ENCODE measurements at places on chromosomes 11 and 22.
A peak's percentile ranks its signal among the peaks of the same experiment; 100 is the strongest.

- DNase-seq, result peak; percentile 46
Observed at GRCh38 chr11:122656073-122656630, 630 bp downstream of the UBASH3B start.

DNA sequence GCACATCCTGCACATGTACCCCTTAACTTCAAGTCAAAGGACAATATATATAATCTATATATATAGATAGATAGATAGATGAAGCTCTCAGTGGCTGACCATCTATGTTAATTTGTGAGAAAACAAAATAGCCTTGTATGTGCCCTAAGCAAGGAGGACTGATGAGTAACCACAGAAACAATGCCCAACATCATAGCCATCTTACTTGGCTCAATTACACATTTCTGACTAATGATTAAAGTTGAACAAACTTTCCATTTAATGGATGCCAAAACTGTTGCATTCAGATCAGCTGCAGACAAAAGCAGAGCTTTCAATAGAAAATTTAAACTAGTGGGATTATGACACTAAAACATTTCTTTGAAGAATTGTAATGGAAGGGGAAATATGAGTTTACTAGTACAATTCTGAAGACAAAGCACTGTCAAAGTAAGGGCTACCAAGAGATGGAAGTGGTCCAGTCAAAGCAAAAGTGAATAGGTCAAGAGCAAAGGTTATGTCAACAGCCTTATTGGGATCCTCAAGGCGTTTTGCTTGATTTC, 1188.2 kb upstream of the RAG2 start:
- DNase-seq, result no peak

- DNase-seq, result no peak
Observed at GRCh38 chr11:113531575-113532451, 56.6 kb upstream of the DRD2 start.

DNA sequence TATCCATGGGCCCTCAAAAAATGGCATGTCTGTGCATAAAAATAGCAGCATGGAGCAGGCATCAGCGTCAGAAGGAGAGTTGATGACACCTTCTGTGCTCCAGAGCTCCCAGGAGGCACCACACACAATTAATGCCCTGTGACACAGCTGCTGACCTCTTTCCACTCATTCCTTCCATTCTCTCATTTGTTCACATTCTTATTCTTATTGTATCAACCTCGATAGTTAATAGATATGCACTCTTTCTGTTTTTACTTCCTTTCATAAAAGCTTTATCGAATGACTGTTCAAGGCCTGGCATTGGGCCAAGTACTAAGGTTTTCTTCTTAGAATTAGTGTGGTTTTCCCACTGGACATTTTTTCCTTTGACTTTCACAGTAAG, 266.0 kb upstream of the MTNR1B start:
- no peak for DNase-seq

GRCh38 chr11:38952698-38953097, 2354.7 kb upstream of the RAG2 start:
- DNase-seq, result no peak

DNA sequence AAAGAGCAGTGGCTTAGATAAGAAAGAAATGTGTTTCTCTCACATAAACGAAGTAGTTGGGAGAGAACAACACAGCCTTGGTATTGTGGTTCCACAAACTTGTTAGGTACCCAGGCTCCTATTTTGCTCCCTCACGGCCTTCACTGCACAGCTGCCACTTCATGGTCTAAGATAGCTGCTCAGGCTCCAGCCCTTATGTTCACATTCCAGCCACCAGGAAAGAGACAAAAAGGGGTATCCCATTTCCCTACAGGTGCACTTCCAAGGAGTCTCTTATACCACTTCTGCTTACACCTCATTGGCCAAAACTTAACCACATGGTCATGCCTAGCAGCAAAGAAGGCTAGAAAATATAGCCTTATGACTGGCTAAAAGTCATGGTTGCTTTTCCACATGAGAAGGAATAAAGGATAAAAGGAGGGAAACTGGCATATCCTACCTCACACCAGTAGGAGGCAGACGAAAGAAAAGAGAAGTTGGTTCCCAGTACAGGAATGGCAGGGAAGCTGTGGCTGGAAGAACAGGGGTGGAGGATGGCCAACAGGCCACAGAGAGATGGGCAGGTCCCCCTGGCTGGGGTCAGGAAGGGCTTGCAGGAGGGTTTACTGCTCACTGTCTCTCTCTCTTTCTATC, 5.4 kb upstream of the HDHD5 start:
- no peak for DNase-seq

DNA sequence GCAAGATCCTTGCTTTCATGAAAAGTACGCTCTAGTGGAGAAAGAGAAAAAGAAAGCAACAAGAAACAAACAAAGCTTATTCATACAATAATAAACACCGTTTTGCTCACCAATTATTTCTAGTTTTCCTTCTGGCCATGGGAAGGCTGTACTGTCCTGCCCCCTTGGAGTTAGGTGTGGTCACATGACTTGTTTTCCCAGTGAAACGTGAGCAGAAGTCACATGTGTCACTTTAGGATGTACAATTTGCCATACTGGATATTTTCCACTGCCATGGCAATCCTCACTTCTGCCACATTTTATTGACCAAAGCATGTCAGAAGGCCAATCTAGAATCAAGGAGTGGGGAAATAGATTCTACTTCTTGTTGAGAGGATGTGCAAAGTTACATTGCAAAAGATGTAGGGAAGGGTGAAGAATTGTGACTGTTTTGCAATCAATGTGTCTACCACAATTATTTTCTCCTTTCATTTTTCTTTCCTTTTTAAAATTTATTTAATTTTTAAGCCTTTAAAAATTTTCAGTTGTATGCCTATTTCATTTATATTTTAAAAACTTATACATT, 24.3 kb upstream of the TRAF6 start:
- DNase-seq, result no peak

DNA sequence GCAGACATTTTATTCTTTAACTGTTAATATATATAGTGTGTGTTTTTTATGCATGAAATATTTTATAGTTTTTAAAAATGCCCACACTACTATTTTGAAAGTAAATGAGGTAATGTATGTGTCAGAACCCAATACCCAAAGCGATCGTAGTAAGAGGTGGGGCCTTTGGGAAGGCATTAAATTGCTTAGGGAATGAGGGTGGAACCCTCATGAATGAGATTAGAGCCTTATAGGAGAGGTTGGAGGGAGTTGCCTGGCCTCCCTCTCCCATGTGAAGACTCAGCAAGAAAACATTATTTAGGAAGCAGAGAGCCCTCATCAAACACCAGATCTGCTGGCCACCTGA, 11.1 kb downstream of the KLHL35 start:
- DNase-seq, result no peak

DNA sequence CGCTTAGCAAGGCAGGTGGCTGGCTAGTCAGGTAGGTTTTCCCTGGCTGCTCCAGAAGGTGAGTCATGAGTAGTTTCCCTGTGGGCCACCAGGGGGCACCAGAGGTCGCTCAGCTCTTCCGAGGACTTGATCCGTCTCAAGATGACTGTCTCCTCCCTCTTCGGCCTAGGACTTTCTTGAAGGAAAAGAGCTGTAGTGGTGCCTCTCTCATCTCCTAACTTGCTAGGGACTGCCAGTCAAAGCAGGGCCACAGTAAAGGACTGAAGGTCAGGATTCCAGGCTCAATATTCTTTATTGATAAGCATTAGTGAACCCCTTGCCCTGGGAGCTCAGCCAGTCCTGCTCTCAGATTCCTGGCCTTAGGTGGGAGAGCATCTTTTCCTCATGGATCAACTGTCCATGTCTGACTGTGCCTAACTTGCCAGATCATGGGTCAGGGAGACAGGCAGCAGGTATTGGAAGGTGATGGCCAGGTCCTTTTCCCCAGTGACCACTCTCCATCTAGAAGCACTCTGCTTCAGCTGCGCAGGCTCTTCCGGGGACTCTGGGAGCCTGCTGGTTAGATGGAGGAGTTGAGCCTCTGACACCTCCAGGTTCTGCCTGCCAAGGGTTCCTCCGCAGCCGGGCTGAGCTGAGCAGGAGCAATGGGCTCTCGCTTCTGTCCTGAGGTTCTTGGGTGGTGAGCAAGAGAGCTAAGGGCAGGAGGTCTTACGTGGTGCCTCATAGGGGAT, 1.9 kb downstream of the POLD4 start:
- peak; percentile 71 for DNase-seq

DNA sequence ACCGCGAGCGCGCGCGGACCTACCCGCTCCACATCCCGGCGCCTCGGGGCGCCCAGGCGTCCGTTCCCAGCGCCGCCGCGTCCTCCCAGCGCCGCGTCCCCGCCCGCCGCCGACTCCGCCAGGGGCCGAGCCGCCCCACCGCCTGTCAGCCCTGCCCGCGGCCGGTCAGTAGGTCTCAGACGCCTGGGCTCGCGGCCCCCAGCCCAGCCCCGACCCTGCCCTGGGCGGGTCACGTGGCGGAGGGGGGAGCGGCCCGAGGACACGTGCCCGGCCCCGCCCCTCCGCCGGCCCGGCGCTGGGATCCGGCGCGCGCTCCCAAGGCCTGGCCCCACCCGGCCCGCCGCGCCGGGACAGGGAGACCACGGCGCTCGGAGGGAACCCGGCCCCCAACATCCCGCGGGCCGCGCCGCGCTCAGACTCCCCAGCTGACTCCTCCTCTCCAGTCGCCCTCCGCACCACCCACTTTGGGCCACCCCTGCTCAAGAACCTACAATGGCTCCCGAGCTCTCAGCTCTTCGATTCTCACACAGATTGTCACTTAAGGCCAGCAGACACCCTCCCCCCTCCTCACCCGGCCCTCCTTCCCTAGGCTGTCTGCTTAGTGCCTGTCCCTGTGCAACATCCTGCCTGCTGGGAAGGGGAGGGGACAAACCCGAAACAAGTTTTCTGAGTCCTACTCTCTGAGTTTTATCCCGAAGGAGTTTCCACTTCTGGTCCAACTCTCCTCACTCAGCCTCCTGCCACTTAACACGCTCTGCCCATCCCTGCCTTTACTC, at the start of gene RAB3IL1:
Gene RAB3IL1 (minus strand): TSS at position 233 of the 776 bp plus-strand sequence. CDS start 199 bp downstream, at position 34.
- DNase-seq, result peak; percentile 42

DNA sequence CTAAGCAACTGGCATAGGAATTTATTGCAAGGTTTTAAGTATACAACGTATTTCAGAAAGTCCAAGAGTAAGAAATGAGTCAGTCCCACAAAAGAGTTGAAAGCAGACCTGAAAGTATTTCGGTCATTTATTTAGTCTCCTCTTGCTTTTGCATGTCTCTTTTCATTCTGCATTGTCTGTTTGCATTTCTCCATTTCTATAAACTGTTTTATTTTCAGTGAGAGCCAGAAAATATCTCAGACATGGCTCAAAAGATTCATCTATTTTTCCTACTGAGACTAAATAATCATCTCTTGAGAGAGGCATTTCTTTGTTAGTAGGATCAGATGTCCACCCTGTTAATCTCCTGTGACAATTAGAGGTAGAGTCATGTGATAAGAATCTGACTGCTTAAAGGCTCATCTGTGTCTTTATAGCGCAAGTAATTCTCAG, 219.1 kb upstream of the CCDC179 start:
- no peak for DNase-seq

GRCh38 chr22:33865996-33866395, 54.3 kb downstream of the LARGE1 start:
- no peak for DNase-seq

DNA sequence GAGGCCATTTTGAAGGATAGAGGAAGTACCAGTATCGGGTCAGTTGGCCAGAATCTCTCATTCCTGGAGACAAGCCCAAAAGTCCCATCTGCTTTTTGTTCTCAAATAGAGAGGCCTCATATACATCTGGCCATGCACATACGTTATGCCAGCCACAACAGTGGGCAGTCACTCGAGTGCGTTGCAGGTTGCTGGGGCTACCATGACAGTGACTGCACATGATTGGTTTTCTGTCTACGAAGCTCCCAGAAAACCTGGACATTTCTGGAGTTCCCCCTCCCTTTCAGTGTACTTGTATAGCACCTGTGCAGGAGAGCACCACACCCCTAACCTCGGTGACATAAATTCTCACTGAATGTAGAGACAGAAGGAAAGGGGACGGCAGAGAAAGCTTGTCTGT, 62.1 kb downstream of the C22orf31 start:
- no peak for DNase-seq

GRCh38 chr11:79206951-79207350, 233.9 kb downstream of the TENM4 start:
- no peak for DNase-seq

GRCh38 chr11:26834601-26835000, 112.7 kb upstream of the SLC5A12 start:
- no peak for DNase-seq

DNA sequence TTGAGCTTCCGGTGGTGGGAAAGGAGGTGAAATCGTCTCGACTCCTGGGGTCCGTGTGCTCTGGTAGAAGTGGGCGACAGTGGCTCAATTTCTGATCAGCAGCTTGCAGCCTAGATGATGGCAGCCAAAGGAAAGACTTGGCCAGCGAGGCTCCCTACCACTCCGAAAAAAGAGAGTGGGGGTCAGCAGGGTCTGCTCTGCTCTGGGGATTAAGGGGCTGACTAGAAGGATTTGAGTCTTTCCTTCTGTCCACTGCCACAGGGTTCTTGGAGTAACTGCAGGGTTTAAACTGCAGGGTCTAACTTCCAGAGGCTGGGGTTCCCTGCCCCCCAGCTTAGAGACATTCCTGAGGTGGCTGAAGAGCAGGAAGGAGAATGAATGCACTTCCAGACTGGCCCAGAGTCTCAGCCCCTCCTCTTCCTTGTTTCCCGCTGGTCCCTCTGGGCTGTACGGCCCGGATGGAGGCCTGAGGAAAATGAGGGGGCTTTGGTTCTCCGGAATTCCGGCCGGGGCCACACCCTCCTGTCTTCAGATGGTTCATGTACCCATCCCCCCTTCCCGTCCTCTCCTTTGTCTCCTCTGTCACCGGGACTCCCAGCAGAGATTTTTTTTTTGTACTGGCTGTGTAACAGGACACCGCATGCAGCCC, 907 bp downstream of the SERPINH1 start:
- DNase-seq, result peak; percentile 19

DNA sequence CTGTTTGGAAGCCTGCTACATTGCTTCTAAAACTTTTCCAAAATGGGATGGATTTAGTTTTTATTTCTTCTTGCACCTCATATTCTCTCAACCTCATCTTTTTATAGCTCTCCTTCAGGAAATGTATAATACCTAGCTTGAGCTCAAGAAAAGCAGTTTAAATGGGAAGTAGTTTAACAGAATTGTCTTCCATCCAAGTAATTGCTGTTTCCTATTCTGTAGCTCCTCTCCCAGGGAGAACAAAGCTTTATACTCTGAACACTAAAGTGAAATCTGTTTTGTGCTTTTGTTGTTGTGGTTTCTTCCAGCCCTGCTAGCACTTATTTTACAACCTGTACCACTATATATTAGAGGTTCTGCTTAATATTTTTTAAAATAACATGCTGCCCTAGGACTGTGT, 83.2 kb upstream of the HORMAD2 start:
- no peak for DNase-seq

DNA sequence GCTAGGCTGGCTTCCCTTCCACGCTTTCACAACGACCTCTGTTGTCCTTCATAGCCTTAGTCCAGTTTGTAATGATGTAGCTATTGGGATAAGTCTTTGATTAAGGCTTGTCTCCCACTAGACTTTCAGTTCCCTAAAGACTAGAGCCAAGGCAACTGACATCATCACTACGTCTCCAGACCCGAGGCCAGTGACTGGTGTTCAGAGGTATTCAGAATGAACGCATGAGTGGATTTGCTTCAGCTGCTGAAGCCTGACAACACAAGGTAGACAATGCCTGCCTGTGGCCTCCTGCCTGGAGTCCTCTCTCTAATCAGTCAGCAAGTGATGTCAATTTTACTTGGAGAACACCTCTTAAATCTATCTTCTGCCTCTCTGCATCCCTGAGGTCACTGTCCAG, 13.6 kb downstream of the EFCAB6 start:
- no peak for DNase-seq

GRCh38 chr22:41777749-41778425, 22.6 kb upstream of the CCDC134 start:
- no peak for DNase-seq
